Renal pelvis (tissue), 12 donors: ENCODE measurements at places on chromosomes 3 and 15.
A peak's percentile ranks its signal among the peaks of the same experiment; 100 is the strongest.

DNA sequence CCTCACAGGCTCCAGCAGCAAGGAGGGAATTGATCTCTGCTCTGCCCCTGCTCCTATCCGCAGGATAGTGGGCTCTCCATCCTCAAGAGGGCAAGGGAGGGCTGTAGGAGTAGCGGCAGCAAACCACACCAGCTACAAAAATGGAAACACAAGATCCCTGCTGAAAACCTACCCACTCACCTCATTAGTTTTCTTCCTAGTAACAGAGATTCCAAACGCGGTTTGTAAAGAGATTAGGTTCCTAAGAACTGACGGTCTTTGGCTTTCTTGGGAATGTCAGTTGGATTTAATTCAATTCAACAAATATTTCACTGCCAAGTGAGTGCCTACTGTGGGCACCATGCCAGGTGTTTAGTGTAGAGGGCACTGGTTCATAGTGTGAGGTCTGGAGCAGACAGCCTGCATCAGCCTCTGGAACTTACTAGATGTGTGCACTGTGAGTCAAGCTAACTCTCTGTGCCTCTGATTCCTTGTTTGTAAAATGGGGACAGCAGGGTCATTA, 84.7 kb downstream of the MRPL46 start:
- peak; percentile 39 for DNase-seq

DNA sequence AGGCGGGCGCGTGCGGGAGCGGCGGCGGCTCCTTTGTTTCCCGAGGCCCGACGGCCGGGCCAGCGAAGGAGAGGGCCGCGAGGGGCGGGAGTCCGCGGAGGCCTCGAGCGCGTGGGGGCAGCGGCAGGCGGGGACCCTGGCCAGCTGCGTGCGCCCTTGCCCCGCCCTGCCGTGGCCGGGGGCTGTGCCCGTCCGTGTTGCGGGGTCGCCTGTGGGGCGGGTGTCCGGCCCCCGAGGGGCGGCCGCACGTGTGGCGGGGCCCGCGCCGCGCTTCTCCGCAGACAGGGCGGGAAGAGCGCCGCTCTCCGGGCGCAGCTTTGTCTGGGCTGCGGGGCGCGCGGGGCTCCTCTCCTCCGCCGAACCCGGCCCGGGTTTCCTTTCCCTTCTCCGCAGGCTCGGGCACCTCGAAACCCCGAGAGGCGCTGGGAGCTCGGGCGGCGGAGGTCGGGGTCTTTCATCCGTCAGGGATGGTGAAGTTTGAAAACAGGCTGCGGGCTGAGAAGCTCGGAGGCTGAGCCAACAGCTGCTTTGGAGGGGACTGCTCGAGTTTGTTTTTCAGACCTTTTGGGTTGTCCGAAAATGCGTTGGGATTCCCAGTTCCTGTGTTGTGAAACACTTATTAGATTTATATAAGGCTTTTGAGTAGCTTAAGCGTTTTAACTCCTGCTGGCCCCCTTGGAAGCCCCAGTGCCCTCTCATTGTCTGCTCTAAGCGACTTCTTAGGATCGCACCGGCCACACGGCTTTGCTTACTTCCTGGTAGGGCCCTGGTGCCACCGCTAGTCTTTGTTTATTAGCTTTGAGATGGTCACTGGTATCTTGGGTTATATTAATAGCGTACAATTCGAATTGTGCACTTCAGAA, 817 bp downstream of the USP3 start:
- DNase-seq = peak; percentile 46

GRCh38 chr3:150106740-150107428, 136.2 kb upstream of the PFN2 start:
- DNase-seq = no peak

DNA sequence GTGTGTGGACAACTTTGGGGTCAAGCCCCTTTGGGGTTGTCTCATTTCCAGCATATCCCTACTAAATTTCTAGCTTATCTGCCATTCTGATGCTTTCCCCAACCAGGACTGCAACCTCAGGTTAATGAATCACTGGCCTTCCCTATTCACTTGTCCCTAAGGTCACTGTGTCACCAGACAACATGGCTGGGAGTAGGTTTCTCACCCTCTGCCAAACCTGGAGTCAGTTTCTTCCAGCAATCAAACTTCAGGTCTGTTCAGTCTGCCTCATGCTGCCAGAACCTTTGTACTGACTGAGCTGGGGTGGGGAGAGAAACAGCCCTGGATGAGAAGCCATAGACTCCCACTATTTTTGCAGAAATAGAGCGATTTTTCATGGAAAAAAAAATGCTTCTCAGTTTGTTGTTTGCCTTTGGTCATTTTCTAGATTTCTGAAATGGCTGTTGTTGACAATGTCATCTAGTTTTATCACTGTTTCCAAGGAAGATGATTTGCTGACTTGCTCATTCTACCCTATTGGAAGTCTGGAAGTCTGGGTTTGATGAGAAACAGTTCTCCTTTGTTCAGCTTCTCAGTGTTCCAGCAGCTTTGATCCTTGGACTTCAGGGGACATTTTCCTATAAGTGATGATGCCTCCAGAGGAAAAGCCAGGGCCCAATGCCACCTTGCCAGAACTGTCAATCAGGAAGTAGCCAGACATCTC, 74.8 kb upstream of the IL12A start:
- no peak for DNase-seq

GRCh38 chr15:39144613-39145499, 436.0 kb upstream of the THBS1 start:
- no peak for DNase-seq

GRCh38 chr3:141050576-141051442, at the start of gene SPSB4:
Gene SPSB4 (plus strand): TSS chr3:141051347. CDS start chr3:141066105, 14,758 bp downstream.
- peak; percentile 90 for DNase-seq

DNA sequence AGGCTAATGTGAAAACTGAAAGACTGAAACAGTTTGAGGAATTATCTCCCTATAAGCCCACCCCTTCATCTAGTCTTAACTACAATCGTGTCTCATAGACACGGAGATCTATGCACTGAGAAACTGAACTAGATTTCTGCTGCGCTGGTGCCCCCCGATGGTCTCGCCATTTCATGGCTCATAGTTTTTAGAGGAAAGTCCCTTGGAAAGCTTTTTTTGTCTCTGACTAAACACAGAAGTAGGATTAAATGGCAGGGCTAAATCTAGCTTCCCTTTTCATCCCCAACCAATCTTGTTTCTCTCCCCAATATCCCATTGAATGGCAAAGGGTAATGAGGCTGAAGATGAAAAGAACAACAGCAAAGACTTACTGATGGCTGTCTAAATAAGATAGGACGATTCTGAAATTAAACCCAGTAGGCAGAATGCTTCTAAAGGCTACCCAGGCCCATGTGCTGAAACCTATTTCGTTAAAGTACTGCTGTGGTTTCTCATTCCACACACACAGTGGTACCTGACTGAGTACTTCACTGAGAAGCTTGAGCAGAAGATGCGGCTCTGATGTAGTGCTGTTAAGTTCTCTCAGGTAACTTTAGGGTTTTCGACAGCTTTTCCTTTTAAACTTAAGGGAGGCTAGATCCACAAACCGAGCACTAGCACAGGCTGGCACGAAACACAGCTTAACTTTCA, 142.7 kb downstream of the GADL1 start:
- DNase-seq = peak; percentile 23

GRCh38 chr3:5568451-5568850, 380.9 kb downstream of the EDEM1 start:
- no peak for DNase-seq

GRCh38 chr3:194045289-194045688, 90.7 kb upstream of the HES1 start:
- no peak for DNase-seq

- DNase-seq = no peak
Observed at GRCh38 chr15:79009379-79009778, 64.5 kb upstream of the CTSH start.

GRCh38 chr15:81785181-81785580, 260.6 kb downstream of the MEX3B start:
- DNase-seq = no peak

GRCh38 chr3:131701153-131701770, 198.5 kb upstream of the MRPL3 start:
- no peak for DNase-seq
